ENCODE measurements at places on chromosomes 5 and 9.
A peak's percentile ranks its signal among the peaks of the same experiment; 100 is the strongest.

GRCh38 chr9:69463497-69464068 lies 138.6 kb downstream of the ENTREP1 start:
- no peak for DNase-seq

- DNase-seq, result peak; percentile 4
These were observed 83.8 kb upstream of the FREM1 start for GRCh38 chr9:14993901-14994554.

DNA sequence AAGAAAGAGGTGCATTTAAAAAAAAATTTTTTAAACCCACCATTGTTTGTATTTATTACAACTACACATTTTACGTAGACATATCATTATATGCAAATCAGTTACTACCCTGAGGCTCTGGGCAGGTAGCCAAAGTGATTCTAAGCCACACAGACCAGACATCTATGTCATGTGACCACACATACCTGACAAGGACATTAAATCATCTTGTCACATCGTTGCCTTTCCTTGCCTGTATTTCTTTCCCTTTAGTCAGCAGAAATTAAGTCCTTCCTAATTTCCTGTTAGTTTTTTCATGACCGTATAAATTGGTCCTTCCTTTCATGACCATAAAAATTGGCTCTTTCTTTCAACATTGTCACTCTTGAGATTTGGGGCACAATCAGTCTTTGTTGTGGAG lies 134.2 kb upstream of the MARCHF11 start:
- DNase-seq, result no peak

- DNase-seq, result no peak
These were observed 430.8 kb upstream of the TNC start for GRCh38 chr9:115548609-115549260.

GRCh38 chr5:153831973-153832372 lies 206.7 kb downstream of the FAM114A2 start:
- DNase-seq, result no peak

- no peak for DNase-seq
These were observed 209.2 kb downstream of the DIRAS2 start for GRCh38 chr9:90433398-90433941.

GRCh38 chr5:133468596-133468995 lies 143.7 kb downstream of the FSTL4 start:
- peak; percentile 37 for DNase-seq

GRCh38 chr5:71882826-71883741 lies 164.0 kb downstream of the CARTPT start:
- no peak for DNase-seq

DNA sequence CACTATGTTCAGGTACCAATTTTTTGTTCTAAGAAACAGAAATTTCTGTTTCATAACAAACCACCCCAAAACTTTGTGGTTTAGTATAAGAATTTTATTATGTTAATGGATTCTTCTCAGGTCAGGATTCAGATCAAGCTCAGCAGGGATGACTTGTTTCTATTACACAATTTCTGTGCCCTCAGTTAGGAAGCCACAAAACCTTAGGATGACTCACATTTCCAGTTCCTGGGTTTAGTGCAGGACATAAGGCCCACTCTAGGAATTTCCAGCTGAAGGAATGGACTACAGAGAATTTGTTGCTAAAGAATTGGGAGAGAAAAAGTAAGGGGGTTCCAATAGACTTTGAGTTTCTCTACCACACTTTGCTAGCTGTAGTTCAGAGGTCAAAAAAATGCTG lies 629.3 kb downstream of the ANXA1 start:
- DNase-seq, result no peak

- DNase-seq, result no peak
These were observed 591.5 kb downstream of the PRR16 start for GRCh38 chr5:121055586-121055985.

GRCh38 chr5:135697959-135698345 lies 119.2 kb upstream of the CXCL14 start:
- no peak for DNase-seq

GRCh38 chr5:24401773-24402172 lies 243.0 kb downstream of the CDH10 start:
- no peak for DNase-seq

All from inflammatory macrophage treated with lipopolysaccharide for 4 hours (primary cell).